LoVo (cell line): ENCODE measurements at places on chromosomes 7 and 10.

DNA sequence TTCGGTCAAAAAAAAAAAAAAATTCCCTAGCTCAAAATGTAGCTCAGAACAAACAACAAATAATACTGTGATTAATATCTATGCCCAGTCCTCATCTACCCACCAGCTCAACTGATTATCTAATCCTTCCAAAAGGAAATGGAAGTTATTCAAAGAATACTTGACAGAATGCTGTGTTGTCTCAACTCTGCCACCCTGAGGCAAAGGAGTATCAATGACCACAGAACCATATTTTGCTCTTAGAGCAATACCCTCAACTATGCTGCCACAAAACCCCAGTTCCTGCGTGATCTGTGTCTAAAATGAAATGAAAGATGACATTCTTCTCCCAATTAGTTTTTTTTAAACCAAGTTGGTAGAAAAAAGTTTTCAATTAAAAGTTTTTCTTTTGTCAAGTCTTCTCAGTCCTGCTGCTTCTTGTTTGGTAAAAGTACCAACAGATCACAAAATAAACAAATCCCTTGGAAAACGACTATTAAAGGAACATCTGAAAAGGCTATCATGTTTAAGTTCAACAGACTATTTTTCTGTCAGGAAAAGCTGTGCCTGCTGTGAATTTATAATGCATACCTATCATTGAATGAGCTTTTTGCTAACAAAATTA, 21.6 kb downstream of the RBM28 start:
- peak; percentile 23 for DNase-seq

GRCh38 chr7:141001122-141001521, 13.6 kb downstream of the MRPS33 start:
- no peak for DNase-seq

DNA sequence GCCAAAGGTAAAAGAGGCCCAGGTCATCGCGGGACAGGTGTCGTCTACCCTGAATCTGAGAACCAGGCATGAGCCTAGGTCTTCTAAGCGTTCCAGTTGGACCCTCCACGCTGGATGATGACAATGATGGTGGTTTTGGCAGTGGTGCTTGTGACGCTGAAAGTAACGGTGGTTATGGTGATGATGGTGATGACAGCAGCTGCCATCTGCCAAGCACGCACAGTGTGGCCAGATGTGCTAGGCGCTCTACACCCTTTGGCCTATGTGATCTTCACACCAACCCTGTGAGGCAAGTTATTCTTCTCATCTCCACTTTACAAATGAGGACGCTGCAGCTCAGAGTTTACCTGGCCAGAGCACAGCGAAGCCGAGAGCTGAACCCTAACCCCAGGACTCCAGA, 93.9 kb downstream of the FAM53B start:
- no peak for DNase-seq

DNA sequence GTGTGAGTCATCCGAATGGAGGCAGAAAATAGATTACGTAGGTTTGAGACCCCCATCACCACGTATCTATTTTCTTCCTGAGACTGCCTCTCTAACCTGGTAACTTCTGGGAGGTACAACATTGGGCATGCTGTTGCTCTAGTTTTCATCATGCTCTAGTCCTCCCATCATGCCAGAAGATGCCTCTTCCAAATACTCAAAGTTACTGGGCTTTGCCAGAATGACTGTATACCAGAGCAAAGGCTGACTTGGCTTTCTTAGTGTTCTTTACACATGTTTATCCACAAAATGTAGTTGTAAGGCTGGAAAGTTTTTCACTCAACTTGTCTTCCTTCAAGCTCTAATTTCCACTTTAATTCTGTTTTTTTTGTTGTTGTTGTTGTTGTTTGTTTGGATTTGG, 370.5 kb downstream of the MDFIC start:
- no peak for DNase-seq

DNA sequence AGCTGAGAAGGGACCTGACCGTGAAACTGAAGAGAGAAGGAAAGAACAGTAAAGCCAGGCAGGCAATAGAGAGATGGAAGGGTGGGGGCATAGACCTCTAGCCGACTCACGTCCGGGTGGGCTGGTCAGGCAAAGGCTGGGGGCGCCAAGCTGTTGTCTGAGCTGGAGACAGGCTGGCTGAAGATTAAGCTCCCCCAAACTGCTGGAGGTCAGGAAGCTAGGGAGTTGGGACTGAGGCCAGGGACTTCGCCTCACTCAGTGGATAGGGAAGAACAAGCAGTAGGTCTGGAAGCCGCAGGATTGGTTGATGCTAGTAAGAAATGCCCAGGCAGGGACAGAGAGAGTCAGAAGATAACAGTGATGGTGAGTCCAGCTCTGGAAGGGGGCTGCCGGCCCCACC, 5.3 kb downstream of the PITX3 start:
- no peak for DNase-seq

DNA sequence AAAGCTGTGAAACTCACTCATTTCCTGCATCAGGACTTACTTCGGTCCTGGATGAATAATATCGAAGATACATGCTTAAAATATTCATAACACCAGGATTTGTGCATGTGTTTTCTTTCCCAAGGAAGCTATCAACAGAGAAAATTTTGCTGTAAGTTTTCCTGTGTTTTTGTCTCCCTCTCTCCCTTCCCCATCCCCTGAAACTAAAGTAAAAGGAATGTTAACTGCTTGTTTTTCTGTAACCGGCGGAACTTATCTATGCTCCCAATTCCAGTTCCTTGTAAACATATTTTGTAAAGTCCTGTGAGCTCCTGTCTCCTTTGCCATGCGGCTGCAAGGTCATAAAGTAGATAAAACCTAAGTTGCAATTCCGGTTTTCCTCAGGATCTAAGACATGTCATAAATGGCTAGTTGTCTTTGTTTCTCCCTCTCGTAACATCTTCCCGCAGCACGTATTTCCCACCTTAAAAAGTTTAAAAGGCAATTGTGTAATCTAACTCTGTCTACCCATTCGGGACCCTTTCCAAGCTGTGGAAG, 79.0 kb upstream of the POM121L12 start:
- DNase-seq, result peak; percentile 7

DNA sequence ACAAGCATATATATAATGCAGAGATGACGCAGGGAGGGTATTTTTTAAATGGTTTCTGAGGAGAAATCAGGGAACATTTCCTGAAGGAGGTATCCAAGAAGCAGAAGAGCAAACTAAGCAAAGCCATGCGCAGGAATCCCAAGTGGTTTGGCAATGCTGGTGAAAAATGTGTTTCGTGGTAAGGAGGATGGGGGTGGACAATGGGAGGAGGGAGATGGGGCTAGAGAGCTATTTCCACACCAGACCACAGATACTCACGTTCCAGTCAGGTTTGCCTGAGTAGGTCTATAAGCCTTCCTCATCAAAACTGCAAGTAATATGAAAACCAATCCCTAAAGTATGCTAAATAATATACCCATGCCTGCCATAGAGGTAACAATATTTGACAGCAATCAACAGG, 223.7 kb upstream of the MKLN1 start:
- DNase-seq, result no peak

- no peak for DNase-seq
Observed at GRCh38 chr7:131166066-131166465, 161.6 kb upstream of the MKLN1 start.

DNA sequence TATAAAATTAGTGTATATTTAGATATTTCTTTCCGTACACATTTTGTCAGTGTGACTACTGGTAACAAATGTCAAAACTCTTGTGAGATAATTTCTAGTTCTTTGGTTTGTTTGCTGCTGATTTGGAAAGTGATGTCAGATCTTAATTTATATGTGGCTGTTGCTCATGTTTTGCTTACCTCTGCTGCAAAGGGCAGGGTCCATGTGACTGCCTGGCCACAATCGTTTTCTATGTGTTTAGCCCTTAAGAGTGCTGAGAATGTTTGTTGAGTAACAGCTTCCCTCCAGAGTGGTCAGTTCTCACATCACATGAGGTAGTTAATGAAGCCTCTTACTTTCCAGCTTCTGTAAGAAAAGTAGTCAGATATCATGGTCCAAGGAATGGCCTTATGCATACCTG, 4.2 kb downstream of the NRBF2 start:
- no peak for DNase-seq

DNA sequence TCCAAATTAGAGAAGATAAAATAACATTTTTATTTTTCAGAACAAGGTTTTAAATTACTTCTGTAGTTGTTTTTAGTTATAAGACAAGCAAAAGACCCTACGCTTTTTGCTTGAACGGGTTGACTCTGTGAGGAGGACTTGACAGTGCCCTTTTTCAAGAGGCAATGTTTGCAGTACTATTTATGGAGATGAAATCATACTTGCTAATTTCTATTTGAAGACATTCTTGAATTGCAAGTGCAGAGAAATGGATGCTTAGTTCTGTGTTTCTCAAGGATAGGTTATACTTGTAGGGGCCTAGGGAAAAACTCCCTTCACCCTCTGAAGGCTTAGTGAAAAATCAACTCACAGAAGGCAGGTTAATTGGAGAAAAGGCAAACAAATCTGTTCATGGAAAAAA, 1229.5 kb downstream of the REEP3 start:
- no peak for DNase-seq

DNA sequence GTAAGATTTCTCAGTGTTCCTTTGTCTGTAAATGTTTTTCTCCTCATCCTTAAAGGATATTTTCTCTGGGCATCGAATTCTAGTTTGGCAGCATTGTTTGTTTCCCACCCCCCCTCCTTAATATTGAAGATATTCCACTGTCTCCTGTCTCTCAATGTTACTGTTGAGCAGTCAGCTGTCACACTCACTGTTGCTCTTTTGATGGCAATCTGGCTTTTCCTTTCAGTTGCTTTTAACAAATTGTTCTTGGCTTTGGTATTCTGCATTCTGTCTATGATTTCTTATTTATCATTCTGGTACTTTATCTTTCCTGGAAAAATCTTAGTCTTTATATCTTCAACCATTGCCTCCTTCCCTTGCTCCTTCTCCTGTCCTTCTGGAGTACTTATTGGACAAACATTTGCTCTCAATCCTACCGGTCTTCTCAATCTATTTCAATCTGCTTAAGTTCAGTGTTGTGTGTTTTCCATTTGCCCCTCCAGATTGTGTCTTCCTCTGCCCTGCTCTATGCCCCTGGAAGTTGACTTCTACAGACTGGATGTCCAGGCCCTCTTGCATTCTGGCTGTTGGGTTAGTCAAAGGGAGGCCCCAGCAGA, 9.3 kb upstream of the GTPBP4 start:
- DNase-seq, result no peak

GRCh38 chr10:43110338-43111071, 27.7 kb upstream of the CSGALNACT2 start:
- DNase-seq, result no peak

DNA sequence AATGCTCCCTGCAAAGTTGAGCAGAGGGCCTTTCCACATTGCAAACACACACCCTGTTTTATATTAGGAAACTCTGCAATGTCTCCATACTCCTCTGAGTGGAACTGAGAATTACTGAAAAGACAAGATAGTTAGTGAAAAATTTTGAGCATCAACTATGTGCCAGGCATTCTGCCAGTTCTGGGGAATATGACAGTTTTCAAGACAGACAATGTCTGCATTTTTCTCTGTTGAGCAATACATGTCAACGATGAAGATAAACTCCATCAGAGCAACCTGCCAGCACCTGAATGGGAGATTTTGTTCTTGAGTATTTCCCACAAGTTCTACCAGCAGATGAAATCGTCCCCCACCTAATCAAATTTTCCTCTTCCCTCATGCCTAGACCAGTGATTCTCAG, 203.4 kb upstream of the BMPER start:
- DNase-seq, result no peak

DNA sequence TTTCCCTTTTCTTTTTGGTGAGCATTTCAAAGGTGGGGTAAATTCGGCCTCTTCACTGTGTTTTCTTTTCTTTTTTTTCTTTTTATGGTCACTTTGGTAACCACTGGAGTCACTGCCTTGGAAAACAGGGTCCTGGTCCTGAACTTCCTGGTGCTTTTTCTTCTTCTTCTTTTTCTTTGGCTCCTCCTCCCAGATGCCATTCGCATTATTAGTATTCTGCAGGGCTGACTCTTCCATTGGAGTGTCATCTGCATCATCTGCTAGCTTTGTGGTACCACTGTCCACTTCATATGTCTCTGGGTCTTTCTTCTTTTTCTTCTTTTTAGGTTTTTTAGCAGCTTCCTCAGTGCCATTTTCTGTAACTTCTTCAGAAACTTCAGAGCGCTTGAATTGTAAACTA, 10.5 kb downstream of the POLR1F start:
- no peak for DNase-seq

DNA sequence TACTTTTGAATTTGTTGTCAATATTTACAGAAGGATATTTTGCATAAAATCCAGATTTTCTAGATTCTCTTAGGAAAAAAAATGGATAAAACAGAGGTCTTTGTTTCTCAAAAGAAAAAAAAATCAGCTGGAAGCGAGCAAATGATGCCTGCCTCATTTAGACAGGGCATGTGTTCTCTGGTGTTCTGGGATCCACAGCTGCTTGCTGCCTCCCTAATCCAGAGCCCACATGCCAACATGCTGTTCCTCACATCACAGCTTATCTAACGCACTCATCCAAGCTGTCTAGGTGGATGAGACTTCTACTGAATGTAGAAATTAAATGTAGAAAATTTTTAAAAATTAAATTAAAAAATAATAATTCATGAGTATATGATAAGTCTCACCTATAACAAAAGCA, 630.1 kb downstream of the SORCS1 start:
- DNase-seq, result no peak

DNA sequence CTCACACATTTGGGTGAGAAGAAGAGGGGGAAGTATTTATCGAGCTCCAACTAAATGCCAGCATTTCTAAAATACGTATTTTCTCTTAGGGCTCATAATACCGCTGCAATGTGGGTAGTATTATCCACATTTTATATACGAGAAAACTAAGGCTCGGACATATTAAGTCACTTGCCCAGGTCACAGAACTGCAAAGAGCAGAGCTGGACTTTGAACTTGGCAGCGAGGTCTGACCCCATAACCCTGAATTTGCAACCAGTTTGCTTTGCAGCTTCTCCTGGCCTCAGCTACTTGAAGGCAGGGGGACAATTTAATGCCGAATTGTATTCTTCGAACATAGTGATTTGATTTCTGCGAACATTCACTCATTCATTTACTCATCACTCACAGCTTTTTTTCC, 7.2 kb downstream of the ABLIM1 start:
- DNase-seq, result no peak

DNA sequence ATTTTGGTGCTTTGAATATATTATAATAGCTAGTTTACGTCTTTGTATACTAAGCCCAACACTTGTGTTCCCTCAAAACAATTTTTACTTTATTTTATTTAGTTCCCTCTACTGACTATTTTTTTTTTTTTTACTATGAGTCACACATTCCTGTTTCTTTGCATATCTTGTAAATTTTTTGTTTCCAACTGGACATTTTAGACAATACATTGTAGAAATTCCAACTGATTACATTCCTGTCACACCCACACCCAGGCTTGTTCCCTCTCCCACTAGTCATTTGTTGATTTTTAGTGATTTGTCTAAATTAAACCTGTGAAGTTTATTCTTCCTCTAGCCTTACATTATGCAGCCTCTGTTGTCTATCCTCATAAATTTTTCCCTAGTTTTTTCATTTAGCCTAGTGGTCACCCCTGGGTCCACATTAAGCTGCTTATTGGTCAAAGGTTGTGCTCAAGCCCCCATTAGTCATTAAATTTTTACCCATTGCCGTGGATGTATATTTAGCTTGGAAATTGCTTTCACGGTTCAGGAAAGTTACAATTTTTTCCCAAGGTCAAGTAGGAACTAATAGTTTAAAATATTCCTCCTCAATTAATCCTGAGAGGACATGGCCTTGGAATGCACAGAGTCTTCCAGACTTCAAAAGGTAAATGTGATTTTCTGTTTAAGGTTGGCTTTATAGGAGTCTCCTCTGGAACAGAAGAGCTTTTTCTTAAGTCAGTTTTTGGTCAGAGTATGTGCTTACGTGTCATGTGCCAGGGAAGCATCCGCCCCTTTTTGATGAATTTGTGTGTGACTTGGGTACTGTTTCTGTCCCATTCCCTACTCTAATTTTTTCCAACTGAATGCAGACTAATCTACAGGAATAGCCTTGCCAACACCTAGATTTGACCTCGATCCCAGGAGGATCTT, 207.6 kb upstream of the TMEM72 start:
- DNase-seq, result peak; percentile 11
